ENCODE measurements at places on chromosomes 3 and 15. TPM values are rescaled to one million over a fixed set of nuclear protein-coding genes. Genes with fewer than 3 reads are reported as not detected.

DNA sequence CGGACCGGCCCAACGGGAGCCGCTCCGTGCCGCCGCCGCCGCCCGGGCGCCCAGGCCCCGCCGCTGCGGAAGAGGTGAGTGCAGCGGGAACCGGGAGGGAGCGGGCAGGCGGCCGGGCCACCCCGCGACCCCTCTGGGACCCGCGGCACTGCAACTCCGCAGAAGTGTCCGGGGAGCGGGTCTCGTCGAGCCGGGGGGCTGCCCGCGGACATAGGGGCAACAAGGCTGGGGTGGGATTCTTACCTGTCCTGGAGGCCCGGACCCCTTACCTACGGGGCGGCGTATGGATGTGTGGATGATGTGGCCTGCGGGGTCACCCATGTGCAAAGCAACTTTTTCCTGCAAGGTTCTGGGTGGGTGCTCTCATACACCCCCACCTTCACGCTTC, 361 bp downstream of the SEMA3F start:
- DNase-seq: no peak

GRCh38 chr3:94114666-94115065, 51.8 kb downstream of the NSUN3 start:
- no peak for DNase-seq

GRCh38 chr3:149274220-149274619, 52.6 kb upstream of the CP start:
- no peak for DNase-seq

- no peak for DNase-seq
These were observed 193.3 kb downstream of the CD47 start for GRCh38 chr3:107897471-107898061.

- DNase-seq: no peak
These were observed 29.2 kb downstream of the XXYLT1 start for GRCh38 chr3:195241592-195242355.

GRCh38 chr15:38259134-38259533, 6.5 kb downstream of the SPRED1 start:
- DNase-seq: no peak

- DNase-seq: peak; percentile 39
These were observed 178.8 kb downstream of the KLHL25 start for GRCh38 chr15:85615930-85616329.

The GUCA1C gene
- total RNA-seq: not detected

The FBXO40 gene
- not detected for total RNA-seq

GRCh38 chr15:37940876-37941275, 6.4 kb downstream of the TMCO5A start:
- no peak for DNase-seq

The PLSCR5 gene
- total RNA-seq: not detected

The PLS1 gene
- total RNA-seq: 2.0 TPM

The ZMYND10 gene
- not detected for total RNA-seq

DNA sequence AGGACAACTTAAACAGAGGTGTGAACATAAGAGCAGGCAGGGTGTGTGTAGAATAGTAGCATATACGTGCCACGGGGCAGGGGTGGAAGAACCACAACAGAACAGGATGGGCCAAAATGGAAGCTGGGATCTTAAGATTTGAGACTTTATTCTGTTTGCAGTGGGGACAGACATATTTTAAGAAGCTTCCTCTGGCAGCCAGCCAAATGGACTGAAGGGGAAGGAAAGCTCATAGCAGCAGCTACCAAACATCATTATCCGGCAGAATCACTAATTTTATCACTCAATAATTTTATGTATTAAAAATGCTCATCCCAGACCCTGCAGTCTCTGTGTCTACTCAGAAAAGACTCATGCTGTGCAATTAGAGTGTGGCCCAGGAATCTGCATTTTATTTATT, 130.9 kb upstream of the CTDSPL start:
- DNase-seq: no peak

DNA sequence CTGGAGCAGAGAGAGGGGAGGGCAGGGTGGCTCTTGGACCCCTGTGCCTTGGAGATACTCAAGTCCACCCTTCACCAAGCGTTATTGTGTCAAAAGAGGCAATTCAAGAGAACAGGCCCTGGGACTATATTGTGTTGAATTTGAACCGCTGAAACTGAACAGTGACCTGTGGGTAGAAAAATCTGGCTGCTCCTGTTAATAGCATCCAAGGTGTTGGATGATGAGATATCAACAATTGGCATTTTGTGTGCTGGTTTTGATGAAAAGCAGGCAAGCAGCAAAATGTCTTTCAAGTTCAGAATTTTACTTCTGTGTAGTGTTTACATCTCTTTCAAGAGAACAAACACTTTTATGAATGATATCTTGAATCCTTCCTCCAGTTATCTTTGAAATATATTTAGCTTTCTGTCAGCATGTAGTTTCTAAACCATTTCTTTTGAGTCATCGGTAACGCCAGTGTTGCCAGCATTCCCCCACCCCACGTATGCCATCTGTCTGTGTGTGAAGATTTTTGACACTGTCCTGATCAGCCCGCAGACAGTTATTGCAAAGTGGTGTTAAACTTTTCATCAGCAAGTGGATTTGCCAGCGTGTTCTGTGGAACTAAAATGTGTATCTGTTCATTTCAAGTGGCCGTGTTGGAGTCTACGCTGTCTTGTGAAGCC, 34.8 kb downstream of the PDHB start:
- DNase-seq: no peak

The REC114 gene
- not detected for total RNA-seq
